ENCODE measurements at places on chromosomes 7 and 10.

DNA sequence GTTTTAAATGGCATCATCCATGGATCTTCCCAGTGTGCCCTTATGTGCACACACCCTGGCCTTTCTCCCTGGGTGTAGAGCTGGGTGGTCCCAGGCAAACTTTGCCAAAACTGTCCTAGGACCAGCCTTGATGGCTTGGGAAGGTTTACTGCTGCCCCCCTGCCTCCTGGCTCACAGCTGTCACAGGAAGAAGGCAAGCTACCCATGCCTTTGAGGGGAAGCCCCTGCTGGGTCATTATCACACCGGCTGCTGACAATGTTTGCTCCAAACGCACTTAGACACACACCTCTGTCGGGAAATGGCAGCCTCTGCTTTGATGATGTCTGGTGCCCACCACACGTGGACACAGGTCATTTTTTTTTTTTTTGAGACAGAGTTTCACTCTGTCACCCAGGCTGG lies 25.2 kb upstream of the FIGNL1 start:
- no peak for DNase-seq

GRCh38 chr10:34298346-34298818 lies 516.7 kb downstream of the PARD3 start:
- no peak for DNase-seq

- DNase-seq: no peak
These were observed 150.2 kb upstream of the LRRN3 start for GRCh38 chr7:110940756-110941155.

DNA sequence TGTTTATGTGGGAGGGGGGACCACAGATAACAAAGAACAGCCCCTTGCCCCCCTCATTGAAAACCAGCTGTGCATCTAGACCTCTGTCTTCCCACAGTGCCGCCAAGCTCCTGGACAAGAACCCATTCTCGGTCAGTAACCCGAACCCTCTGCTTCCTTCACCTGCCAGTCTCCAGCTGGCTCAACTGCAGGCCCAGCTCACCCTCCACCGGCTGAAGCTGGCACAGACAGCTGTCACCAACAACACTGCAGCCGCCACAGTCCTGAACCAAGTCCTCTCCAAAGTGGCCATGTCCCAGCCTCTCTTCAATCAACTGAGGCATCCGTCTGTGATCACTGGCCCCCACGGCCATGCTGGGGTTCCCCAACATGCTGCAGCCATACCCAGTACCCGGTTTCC lies 91.0 kb upstream of the PDCD4 start:
- no peak for DNase-seq

GRCh38 chr7:101308245-101309085 lies 13.1 kb downstream of the IFT22 start:
- DNase-seq: no peak

GRCh38 chr7:37333075-37333474 lies 115.6 kb downstream of the ELMO1 start:
- DNase-seq: no peak

GRCh38 chr10:106999118-106999707 lies 165.3 kb downstream of the SORCS1 start:
- no peak for DNase-seq

DNA sequence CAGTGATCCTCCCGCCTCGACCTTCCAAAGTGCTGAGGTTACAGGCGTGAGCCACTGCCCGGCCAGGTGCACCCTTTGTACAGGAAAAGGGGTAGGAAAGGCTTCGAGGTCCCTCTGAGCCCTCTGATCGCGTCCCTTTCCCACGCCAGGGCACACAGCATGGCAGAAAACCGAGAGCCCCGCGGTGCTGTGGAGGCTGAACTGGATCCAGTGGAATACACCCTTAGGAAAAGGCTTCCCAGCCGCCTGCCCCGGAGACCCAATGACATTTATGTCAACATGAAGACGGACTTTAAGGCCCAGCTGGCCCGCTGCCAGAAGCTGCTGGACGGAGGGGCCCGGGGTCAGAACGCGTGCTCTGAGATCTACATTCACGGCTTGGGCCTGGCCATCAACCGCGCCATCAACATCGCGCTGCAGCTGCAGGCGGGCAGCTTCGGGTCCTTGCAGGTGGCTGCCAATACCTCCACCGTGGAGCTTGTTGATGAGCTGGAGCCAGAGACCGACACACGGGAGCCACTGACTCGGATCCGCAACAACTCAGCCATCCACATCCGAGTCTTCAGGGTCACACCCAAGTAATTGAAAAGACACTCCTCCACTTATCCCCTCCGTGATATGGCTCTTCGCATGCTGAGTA lies 871 bp downstream of the POP7 start:
- DNase-seq: no peak

Measured in inflammatory macrophage treated with lipopolysaccharide for 1 hour (primary cell).